Stimulated activated CD4-positive, alpha-beta T cell treated with anti-CD3 and anti-CD28 coated beads, Interleukin-2, amount 100 ng/mL, for 48 hours (primary cell): ENCODE measurements at places on chromosomes 6 and 20.

- no peak for DNase-seq
These were observed 52.4 kb upstream of the GGTLC1 start for GRCh38 chr20:24040896-24041459.

GRCh38 chr6:42482174-42482573 is 30.4 kb upstream of the TRERF1 start:
- no peak for DNase-seq

GRCh38 chr6:134663800-134664535 is 285.9 kb downstream of the ALDH8A1 start:
- no peak for DNase-seq

GRCh38 chr6:161908872-161909271 is 635.0 kb upstream of the AGPAT4 start:
- DNase-seq, result no peak

DNA sequence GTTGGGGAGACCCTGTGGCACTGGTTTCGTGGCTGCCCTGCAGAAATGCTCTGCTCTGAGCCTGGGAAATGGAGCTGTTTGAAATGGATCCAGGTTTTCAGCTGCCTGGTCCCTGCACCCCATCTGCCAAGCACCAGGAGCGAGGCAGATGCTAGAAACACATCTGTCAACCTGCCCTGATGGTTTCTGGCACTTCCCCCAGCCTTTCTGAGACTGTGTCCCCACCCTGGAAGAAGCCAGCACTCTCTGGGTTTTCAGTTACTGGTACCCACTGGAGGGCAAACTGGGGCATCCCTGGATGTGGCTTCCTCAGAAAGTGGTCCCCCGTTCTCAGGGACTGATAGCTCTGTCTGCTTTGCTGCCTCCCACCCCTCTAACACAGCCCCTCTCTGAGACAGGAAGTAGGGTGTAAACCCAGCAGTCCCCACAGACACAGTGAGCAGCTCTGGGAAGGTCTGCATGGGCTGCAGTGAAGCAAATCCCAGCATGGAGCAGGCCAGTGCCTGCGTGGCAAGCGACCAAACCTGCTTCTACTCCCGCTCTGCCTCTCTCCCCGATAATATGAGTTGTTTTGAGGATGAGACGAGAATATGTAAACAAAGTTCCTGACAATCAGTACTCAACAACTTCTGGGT is 54.2 kb upstream of the MAFB start:
- DNase-seq, result no peak

DNA sequence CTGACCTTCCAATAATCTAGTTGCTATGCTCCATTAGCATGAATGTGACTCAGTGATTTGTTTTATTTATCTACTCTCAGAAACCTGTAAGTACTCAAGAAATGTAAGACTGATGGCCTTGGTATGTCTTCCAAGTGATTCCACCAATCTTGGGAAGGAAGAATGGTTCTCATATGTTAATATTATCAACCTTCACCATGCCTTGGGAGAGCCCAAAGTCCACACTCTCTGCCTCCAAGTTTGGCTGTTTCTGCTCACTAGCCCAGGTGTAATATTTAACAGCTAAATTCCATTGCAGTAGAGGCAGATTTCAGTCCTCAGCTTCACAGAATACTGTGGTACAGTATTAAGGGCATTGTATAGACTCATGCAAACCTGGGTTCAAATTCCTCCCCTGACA is 51.8 kb downstream of the CLIC5 start:
- no peak for DNase-seq

DNA sequence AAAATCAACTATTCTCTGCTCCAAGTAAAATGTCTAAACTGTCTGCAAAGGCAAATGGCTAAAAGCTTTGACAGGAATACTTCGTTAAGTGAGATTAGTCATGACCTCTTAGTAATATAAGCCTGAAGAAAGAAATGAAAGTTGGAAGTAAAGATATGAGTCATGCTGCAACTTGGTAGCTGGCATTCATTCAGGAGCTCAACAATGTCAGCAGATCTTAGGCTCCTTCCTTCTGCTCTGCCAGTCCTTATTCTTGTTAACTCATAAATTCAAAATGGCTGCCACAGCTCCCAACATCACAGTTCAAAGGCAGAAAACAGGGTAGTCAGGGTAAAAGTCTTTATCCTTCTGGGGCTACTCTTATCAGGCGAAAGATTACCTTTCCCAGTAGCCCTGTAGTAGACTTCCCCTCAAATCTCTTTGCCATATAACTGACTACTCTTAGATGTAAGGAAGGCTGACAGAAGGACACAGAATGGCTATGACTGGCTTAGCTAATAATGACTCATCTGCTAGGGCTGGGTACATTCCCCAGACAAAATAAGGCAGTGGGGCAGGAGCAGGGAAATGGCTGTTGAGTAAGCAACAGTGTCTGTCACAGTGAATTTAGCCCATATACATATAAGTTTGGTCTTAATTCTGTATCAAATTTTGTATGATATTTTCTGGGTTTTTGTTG is 24.4 kb upstream of the C6orf62 start:
- peak; percentile 19 for DNase-seq

DNA sequence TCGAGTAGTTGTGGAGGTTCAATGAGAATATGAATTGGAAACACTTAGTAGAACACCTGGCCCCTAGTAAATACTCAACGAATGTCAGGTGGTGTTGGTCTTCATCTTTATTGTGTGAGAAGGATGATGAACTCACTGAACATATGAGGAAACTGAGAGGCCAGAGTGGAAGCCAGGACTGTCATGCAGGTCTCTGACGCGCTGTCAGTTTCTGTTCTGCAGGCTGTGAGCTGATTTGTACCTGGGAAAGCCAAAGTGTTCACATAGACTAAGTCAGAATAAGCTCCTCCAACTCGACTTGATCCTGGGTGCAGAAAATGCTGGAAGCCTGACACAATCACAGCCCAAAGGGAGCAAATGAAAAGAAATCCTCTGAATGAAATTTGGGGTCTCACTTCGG is 222.2 kb downstream of the LY86 start:
- DNase-seq, result no peak

DNA sequence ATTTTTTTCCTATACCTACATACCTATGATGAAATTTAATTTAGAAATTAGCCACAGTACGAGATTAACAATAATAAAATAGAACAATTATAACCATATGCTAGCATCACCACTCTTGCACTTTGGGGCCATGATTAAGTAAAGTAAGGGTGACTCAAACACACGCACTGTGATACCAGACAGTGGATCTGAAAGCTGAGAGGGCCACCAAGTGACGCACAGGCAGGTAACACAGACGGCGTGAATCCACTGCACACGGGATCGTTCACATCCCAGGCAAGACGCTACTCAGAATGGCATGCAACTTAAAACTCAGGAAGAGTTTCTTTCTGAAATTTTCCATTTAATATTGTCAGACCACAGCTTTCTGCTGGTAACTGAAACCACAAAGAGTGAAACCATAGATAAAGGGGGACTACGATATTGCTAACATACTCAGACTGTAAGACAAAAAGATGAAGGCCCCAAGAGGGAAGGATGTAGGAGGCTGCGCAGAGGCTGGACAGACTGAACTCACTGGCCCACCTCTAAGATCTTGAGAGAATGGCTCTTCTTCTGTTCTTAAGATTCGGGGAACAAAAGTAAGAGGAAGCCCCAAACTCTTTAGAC is 17.9 kb downstream of the RRBP1 start:
- no peak for DNase-seq

DNA sequence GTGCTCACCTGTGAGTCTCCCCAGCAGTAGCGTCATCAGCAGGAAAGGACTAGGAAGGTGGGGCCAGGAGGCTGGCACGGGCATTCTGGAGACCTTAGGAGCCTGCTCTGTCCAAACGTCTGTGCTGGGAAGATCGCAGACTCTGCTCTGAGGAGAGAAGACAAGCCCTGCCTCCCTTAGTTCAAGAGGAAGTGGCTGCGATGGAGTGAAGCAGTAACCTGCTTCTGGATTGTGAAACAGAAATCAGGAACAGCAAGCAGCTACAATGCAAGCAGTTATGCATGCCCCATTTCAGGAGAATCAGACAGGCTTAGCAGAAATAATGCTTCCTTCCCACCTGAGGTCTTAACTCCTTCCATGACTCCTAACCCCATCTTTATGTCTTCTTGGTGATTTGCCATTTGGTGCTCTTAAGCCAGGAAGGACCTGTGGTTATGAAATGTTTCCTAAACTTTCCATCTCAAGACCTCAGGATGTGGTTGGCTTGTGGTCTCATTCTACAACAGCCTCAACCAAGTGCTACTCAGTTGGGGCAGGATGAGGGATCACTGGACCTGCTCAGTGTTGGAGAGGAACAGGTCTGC is at the start of gene SIRPB1:
SIRPB1 (minus strand) TSS at position 149 of the 584 bp plus-strand sequence; CDS start at position 84, 65 bp downstream.
- no peak for DNase-seq

DNA sequence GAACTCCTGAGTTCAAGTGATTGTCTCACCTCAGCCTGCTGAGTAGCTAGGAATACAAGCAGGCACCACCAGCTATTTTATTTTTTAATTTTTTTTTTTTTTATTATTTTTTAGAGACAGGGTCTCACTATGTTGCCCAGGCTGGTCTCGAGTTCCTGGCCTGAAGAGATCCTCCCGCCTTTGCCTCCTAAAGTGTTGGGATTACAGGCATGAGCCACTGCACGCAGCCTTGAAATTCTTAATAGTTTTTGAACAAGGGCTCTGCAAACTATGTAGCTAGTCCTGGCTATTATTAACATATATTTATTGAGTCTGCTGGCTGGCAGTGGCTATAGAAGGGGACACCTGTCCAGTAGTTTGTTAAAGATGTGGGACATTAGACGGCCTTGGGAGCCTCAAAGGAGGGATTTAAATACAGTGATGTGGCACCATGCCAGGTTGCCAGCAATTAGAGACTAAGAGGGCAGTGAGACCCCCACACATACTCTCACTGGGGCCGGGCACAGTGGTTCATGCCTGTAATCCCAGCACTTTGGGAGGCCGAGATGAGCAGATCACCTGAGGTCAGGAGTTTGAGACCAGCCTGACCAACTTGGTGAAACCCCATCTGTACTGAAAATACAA is 21.1 kb upstream of the TAF8 start:
- no peak for DNase-seq

GRCh38 chr20:34250005-34250404 is 8.8 kb downstream of the ASIP start:
- DNase-seq, result no peak

DNA sequence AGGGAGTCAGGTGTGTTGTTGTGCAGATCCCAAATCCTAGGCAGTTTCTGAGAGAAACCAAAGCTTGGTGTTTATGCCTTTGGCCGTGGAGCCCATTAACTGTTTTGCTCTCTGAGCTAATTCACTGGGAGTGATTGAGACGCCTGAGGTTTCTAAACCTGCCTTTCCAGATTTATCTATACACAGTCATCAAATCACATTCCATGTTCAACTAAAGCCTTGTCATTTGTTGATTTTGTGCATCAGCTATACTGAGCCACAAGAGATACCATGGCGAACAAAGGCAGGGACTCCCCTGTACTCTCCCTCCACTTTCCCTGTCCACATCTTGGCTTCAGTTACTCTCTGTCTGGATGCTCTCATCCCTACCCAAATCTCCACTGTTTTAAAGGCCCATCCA is 229.7 kb upstream of the PMEPA1 start:
- DNase-seq, result no peak

DNA sequence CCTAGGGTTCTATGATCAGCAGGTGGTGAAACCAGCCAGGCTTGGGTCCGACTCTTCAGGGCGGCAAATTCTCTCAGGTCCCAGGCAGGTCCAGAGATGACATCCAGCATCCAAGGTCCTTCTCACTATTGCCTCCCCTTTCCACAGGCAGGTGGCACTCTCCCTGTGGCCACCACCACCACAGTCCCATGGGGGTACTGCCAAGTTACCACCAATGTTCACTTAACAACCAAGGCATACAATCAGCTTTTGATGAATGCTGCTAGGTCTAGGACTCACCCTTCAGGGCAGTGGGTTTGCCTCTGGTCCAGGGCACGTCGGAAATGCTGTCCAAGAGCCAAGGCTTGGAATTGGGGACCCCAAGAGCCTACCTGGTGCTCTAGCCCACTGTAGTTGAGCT is 40.4 kb upstream of the UTRN start:
- no peak for DNase-seq

DNA sequence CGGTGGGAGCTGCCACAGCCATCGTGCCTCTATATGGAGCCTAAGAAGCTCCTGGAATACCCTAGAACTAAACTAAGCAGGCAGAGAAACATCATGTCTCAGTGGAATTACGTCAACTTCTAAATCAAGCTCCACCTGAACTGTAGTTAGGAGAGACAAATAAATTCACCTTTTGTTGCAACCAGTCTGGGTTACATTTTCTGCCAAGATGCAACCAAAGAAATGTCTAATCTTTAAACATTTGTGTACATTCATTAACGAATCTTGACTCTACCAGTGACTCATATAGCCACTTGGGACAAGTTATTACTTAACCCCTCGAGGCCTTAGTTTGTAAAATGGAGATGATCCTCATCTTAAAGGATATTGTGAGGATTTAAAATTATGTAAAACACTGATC is 8.9 kb downstream of the PTPRK start:
- DNase-seq, result no peak

DNA sequence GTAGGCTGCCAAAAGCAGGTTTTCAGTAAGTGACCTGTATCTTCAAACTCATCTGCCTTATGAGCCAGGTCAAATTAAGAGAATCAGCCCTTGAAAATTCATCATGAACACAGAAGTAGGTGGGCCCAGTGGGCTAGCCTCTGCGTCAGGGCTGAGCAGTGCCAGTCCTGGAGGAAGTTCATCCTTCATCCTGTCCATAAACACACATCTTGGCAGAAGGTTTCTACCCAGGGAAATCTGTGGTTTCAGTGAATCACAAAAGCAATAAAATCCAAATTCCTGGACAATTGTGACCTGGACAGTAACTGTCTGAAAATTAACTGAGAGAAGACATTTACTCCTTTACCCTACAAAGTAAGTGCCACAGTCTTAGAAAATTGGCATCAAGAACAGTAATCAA is 72.4 kb downstream of the ATG5 start:
- DNase-seq, result no peak

DNA sequence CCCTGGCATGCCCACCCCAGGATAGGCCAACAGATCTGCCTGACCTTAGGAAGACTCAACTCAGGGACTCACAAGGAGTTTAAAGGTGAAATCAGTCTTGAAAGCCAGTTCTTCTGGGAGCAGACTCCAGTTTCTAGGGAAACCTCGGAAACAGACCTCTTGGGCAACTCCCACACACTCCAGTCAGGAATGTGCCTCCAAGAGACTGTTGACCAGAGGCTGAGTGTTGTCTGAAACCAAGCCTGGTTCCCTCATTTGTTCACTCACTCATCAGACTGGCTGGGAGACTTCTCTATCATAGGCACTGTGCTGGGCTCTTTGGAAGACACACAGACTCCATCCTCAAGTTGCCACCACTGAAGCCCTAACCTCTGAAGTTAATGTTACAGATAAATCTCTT is 1.8 kb downstream of the TREM1 start:
- no peak for DNase-seq

DNA sequence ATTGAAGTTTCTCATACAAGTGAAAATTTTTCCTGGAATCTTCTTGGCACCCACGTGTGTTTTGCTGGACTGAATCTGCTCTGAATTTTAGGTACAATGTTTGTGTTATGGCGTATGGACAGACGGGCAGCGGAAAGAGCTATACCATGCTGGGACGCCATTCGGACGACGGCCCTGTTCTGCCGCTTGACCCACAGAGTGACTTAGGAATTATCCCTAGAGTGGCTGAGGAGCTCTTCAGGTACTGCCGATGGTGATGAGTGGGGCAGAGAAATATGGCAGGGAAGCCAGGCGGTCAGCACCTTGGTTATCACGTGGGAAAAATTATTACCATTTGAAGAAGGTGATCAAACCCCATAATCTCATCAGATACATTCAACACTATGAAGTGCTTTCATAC is 36.3 kb downstream of the KIF25 start:
- no peak for DNase-seq
